Renal pelvis (tissue), 12 donors: ENCODE measurements at places on chromosomes 12 and 14. TPM values are rescaled to one million over a fixed set of nuclear protein-coding genes. Genes with fewer than 3 reads are reported as not detected.

DNA sequence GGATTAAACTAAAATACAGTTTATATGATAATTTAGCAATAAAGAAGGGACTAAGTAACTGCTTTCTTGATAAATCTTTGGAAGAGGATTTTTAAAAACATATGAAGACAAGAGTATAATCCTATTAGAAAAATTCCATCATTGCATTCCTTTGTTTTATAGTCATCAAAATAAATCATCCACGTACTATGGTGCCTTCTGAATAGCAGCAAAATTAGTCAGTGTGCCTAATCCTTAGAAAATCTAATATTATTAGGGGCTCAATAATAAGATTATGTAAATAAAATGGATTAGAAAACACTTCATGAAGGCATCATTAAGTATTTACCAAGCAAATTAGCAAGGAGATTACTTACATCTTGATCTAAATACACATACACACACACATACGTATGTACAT, 102.1 kb downstream of the KCNH5 start:
- DNase-seq, result no peak

Gene TAS2R8
- polyA plus RNA-seq, result not detected

Gene GPR137C
- 9.9 TPM for polyA plus RNA-seq

- no peak for DNase-seq
Measured at GRCh38 chr12:16513231-16513630, 92.7 kb downstream of the LMO3 start.

GRCh38 chr12:83052890-83053541, 366.3 kb downstream of the TMTC2 start:
- no peak for DNase-seq

DNA sequence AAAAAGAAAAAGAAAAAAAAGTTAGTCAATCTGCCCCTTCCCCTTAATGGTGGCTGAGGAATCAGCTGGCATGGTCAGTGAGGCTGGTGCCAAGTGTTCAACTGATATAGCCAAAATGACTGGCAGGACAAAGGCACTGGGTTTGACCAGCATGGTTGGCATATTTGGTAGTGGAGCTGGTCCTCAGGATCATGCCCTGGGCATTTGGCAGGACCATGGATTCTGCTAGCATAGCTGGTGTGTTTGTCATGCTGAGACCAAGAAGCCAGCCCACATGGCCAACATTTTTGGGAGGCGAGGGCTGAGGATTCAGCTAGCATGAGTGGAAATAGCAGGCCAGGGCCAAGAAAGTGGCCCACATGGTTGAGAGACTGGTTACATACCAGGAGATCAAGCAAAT, 136.5 kb downstream of the FBXL14 start:
- DNase-seq, result no peak

DNA sequence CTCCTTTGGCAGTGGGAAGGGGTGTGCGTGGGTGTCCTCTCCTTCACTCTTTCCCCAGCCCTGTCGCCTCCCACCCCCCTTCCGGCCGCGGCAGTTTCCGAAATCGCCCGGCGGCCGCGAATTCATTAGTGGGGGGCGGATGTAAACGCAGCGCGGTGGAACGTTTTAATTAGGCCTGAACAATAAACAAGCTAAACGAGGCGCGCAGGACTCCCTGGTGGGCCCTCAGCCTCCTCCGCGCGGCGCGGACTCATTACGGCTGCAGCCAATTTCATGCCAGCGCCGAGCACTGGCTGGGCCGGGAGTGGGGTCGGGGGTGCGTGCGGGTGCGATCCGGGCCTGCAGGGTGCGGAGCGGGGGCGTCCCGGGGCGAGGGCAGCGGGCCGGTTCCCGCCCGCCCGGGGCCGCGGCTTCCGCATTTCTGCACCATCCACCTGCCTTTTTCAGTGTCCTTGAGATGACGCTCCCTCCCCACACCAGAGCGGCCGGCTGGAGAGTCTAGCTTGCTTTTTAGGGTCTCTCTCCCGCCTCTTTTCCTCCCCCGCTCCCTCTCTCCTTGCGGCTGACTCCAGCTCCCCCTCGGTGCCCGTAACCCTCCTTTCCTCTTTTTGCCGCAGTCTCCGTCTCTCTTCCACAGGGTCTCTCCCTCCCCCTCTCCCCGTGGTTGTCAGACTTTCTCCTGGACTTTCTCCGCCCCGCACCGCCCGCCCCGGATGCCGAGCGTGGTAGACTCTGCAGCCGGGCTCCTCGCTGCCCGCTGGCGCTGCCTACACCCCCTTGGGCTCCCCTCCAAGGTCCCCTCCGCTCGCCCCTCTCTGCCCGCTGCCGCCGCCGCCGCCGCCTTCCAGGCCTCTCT, at the start of gene CISTR:
TSS of gene CISTR (minus strand) at position 644 of the 856 bp plus-strand sequence.
- DNase-seq, result peak; percentile 71

DNA sequence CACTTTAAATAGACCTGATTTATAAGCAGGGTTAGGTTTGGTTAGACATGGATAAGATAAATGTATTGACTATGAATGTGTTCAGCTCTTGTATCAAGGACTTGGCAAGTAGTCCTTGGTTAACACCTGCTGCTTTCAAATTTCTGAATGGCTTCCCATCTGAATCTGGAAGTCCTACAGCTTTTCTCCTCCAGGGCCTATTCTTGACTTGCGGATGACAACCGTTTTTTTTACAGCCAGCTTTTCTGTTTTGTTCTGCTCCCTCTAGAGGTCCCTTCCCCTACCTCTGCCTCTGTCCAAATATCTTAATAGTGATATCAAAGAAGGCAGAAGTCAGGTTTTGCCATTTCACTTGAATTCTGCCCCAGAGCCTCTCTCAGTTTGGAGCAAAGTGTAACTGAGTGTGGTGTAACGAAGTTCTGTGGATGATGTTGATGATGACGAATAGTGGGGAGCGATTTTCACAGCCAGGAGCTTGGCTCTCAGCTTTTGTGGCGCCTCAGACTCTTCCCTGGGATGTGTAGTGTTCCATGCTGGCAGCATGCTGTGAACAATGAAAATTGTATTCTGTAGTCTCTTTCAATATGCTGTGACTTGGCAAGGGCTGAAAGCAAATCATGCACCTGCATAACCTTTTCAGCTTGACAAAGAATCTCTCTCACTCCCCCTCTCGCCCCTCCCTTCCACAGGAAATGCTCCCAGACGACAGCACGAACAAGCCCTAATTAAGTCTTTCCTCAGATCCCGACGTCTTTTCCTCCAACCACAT, 5.0 kb upstream of the SLC4A8 start:
- DNase-seq, result no peak

DNA sequence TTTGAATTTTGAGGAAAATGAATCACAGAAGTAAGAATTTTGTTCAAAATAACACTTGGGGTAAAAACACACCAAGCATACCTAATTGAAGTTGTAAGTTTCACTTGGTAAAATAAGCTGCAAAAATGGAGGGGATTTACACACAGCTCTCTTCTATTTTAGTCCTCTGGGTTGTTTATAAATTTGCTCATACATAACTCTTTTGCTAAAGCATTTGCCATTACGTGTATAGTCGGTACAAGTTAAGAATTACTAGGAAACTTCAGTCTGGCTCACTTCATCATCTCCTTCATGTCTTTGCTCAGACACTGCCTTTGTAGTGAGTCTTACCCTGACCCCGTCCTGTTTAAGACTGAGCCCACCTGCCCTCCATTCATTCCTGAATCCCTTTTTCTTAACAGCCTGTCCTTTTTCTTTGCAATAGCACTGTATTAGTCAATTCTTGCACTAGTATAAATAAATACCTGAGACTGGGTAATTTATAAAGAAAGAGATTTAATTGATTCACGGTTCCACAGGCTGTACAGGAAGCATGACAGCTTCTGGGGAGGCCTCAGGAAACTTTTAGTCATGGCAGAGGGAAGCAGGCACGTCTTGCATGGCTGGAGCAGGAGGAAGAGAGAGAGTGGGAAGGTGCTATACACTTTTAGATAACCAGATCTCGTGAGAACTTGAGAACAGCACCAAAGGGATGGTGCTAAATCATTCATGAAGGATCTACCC, 451.1 kb downstream of the PCNX1 start:
- no peak for DNase-seq

Gene DDN
- polyA plus RNA-seq, result 93.1 TPM

- no peak for DNase-seq
Measured at GRCh38 chr12:52036587-52037171, 14.6 kb upstream of the NR4A1 start.
